A673 (cell line): ENCODE measurements at places on chromosomes 7 and 10.

- DNase-seq = no peak
Observed at GRCh38 chr10:93672890-93673289, 29.5 kb downstream of the FRA10AC1 start.

- peak; percentile 61 for DNase-seq
Observed at GRCh38 chr10:75019370-75019769, 92.1 kb upstream of the SAMD8 start.

DNA sequence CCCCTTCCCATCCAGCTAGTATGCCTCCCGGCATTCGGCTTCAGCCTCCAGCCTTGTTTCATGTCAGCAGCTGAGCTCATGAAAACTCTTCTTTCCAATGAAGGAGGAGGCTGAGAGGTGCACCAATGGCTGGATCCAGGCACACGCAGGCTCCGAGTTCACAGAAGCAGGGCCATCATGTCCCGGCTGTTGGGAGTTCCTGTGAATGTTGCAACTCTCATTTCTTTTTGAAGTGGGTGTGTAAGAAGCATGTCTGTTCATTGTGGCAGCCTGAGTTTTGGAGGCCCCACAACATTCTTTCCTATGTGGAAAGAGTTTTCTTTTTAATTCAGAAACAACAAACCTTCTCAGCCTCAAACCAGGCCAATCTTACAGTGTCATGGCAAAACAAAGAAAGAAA is 89.7 kb downstream of the PTPRE start:
- no peak for DNase-seq

DNA sequence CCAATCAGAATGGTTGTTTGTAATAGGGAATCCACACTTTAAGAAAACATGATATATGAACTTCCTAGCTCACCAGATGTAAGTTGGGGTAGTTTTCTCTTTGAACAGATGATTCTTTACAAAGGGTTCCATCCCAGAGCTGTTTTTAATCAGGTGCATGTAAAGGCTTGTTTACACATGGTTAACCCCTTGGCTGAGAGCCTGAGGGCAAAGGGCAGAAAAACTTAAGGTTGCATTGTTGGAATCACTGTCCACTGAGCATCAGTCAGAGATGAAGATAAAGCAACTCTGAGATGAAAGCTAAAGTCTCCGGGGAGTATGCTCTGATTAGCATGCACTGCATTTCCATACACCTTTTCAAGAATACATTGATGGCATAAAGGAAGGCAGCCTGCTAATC is 518.2 kb downstream of the SORCS3 start:
- no peak for DNase-seq

GRCh38 chr7:142498364-142498763 is 240.5 kb upstream of the PRSS58 start:
- no peak for DNase-seq

DNA sequence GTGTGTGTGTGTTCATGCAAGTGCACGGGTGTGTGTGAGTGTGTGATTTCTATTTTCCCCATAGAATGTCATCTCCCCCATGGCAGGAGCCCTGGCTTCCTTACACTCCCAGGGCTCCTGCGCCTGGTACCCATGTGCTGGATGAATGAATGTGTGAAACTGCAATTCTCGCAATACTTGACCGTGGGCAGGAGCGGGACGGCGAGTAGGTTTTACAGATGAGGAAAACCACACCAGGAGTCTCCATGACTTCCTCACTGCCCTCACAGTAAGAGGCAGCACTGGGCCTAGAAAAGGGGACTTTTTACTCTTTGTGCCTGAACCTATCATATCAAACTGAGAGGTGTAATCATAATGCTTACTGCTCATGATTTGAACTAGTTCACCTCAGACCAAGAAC is 167.6 kb upstream of the FRMD4A start:
- DNase-seq = no peak

GRCh38 chr10:86063341-86063740 is 303.3 kb downstream of the GRID1 start:
- no peak for DNase-seq

DNA sequence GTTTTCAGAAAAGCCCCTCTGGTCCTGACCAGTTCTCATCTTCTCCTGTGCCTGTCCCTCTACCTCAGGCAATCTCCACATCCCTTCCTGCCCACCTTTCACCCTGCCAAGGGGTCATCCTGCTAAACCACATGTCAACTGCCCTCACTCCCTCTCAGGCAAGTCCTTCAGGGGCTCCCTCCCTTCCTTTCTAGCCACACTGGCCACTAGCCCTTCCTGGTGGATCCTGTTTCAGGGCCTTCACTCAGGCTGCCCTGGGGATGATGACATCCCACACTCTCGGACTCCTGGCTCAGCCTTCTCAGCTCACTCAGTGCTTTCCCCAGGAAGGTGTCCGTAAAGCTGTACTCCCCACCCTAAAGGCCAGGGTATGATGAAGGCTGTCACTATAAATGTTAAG is 13.4 kb downstream of the STEAP1B start:
- no peak for DNase-seq

- DNase-seq = no peak
Observed at GRCh38 chr10:119359025-119359424, 151.7 kb downstream of the GRK5 start.

DNA sequence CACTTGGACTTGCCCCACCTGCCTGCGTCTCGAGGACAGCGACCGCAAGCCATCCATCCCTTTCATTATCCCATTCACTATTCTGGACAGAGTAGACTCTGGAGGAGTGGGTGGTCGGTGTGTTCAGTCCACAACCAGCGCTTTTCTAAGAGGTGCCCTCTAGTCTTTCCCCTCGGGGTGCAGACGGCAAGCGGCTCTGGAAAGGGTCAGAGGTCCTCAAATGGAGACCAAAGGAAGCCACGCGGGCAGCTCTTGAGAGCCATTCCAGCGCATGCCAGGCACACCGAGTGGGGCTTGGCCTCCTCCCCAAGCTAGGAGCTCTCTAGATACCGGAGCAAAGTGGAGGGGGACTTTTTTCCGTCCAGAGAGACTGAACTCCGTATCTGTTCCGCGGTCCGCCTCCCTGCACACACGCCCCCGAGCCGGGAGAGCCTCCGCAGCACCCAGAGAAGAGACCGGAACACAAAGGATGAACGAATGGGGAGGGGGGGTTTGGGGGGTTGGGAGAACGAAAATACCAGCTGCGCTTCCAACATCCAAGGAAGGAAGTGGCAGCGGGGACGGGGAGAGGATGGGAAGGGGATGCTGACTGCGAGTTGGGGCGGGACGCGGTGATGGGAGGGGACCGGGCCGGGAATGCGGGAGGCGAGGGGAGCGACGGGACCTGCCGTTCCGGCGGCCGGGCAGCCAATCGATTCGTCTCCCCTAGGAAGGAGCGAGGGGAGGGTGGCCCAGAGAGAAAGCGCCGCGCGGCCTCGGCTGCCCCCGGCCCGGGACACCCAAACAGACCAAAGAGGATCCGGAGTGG is 515 bp downstream of the GSDME start:
- DNase-seq = peak; percentile 35

DNA sequence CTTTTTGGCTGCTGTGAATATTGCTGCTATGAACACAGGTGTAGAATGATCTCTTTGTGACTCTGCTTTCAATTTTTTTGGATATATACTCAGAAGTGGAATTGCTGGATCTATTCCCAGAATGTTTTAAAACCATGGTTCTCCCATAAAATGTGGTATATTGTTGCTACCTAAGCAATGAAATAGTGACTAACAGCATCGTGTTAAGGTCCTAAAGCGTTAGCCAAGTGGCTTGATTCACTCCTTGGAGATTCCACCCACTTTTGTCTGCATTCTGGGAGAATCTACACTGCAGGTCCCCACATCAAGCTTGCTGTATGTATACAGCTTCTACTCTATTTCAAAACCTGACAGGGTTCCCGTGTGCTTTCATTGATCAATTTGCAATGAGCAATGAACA is 105.6 kb downstream of the CDK6 start:
- no peak for DNase-seq

GRCh38 chr7:149194799-149195179 is 557 bp upstream of the ZNF282 start:
- no peak for DNase-seq

DNA sequence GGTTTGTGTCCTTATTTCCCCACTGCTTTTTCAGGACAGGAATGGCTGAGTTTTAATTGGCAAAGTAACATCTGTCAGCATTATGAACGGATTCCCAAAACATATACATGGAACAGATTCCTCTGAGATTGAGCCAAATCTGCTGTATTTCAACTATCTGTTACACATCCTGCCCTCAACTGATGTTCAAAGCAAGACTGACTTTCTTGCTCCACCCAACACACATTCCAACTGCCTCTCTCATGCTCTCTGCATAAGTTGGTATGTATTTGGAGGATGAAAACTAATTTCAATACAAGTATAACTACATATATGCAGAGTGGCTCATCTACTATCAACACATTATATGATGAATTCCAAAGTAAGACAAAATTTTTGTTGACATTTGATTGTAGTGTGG is 342.2 kb downstream of the GATA3 start:
- DNase-seq = no peak
